ENCODE measurements at places on chromosomes 7 and 10.

DNA sequence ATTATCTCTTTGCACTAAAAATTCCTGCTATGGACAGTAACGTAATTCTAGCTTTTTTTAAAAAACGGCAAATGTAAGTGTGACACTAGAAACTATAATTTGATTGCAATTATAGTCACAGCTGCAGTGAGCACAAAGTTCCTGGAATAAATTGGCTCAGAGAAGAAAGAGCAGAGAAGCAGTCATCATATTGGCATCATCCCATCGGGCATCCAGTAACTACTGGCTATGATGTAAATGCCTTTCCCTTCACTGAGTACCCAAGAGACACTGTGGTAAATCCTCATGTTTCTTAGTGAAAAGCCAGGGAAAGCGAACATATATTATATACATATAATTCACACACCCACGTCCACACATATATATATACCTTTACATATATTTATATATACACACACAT lies 43.6 kb downstream of the PIP4K2A start:
- DNase-seq = no peak

DNA sequence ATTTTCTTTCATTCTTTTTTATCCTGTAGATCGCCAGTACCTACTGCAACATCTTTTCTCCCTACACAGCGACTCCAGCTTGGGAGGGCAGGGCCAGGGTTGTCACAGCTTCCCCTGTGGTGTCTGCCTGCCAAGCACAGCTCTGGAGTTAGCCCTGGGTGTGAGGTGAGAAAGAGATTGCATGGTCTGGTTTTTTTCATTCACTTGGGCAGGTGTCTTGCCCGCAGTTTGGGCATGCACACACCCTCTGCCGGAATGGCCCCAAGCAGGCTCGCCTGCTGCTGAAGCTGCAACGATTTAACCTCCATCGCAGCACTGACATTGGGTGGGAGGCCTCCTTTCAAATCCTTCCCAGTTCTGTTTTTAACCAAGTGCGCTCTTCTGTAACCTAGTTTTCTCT lies 132.8 kb downstream of the WNT2 start:
- no peak for DNase-seq

DNA sequence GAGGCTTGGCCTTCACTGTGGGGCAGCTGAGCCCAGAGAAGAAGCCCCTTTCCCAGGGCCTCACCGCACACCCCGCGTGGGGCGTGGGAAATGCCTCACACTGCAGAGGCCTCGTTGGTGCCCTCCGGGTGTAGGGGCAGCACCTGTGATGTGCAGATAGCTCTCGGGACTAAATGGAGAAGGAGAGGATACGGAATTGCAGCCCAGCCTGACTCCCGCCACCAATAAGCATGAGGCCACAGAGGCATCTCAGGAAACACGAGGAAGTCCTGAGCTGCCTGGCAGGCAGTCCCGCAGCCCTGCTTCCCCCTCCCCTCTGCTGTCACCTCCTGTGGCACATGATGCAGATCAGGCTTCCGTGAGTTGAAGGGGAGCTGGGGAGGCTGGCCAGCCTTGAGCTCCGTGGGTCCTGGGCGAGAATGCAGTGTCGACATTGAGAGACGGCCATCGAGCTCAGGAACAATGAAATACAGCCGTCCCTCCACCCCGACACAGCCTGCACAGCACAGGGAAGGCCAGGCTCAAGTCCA lies 59.6 kb upstream of the PPP2R2D start:
- DNase-seq = no peak

GRCh38 chr7:44447874-44448425 lies 42.5 kb downstream of the NUDCD3 start:
- no peak for DNase-seq

Data from DMS53 (cell line).